ENCODE measurements at places on chromosomes 16 and 17.

GRCh38 chr16:8431783-8432182, 158.5 kb downstream of the TMEM114 start:
- DNase-seq: no peak

GRCh38 chr16:80459331-80459777, 81.4 kb upstream of the DYNLRB2 start:
- DNase-seq: no peak

DNA sequence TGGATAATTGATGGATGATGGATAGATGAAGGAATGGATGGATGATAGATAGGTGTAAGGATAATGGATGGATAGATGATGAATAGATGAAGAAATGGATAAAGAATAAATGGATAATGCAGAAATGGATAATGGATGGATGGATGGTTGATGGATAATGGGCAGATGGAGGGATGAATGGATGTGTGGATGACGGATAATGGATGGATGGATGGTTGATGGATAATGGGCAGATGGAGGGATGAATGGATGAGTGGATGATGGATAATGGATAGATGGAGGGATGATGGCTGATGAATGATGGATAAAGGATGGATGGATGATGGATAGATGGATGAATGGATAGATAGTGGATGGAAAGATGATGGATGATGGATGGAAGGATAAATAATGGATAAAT, 239.2 kb downstream of the KATNIP start:
- DNase-seq: no peak

DNA sequence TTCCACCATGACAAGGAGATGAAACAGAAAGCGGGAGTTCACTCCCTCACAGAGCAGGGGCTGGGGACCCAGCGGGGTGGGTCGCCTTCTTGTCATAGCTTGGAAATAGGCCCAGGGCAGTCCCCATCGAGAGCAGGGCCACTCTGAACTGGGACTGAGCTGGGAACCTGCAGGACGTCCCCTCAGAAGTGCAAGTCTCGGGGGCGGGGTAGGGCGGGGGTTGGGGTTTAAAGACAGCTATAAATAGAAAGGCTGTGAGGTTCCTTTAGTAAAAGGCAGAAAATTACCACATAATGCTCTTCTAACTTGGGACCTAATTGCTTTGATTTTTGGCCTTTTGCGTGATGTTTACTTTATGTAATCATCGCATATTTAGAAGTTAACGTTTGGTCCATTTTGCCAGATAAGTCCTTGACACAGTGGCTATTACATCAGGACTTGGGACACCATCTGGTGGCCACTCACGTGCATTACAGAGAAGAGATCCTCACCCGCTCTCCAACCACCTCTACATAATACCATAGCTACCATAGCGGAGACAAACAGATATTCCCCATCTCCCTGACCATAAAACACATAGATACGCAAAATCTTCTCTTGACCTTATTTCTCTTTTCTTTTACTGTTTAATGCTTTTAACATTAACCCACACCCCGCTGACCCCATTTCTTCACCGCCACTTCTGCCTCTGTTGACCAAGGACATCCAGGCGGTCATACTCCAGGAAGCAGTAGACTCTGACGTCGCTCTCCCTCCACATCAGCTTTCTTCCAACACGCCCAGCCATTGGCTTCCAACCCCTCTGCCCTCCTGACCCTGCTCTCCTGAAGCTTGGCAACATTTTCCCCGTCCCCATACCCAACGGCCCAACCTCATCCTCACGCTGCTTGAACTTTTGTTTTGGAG, 27.5 kb upstream of the PIK3R6 start:
- DNase-seq: no peak

DNA sequence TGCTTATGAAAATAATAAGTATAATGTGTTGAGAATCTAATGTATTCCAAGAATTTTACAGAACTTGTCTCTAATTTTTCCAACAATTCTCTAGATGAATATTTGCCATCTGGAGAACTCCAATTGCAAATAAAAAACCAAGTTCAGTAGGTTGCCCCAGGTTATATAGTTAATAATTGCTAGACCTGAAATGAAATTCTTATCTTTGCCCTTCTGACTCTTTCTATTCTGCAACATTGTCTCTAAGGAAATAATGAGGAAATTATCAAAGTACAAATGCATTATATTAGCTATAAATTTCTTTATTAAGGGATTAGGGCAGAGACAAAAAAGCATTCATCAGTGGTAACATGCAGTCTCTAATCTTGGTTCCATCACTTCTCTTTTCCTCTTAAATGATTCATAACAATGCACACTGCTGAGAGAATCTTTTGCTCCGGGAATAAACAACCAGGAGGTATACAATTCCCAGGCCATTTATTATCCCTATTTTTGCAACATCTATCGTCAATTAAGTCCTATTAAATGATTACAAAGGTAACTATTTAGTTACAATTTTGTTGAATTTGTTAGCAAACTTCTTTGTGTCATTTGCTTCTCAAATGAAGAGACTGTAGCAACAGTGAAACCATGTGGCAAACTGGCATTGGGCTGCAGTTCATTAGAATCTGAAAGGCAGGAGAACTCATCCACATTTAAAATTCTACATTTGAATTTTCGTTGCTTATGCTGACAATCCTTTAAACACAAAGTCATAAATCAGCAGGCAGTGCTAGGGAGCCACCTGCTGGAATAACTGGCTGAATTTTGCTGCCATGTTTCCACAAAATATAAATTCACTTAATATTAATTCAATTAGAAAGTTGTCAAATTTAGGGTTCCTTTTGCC, 349.6 kb downstream of the KIF2B start:
- no peak for DNase-seq

DNA sequence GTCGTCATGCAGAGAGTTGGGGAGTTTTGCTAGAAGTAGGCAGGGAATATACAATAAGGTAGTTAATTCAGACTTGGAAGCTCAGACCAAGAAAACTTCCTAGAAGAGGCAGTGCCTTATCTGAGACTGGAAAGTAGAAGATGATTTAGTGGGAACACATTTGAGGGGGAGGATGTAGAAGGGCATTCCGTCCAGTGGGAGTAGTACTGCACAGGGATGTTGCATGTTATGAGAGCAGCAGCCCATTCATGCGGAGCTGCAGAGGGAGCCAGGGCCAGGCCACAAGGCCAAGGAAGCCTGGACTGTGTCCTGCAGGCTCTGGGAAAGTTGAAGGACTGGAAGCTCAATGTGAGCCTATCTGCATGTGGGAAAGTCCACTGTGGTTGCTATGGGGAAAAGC, 344.5 kb upstream of the EEF2KMT start:
- DNase-seq: no peak

GRCh38 chr17:3949418-3949817, 14.8 kb downstream of the ATP2A3 start:
- no peak for DNase-seq

GRCh38 chr17:81814748-81815645, 11.0 kb downstream of the GCGR start:
- DNase-seq: peak; percentile 42

- DNase-seq: no peak
Measured at GRCh38 chr16:10652730-10653590, 41.8 kb downstream of the TEKT5 start.

- DNase-seq: no peak
Measured at GRCh38 chr16:25012525-25012991, 2.6 kb downstream of the ARHGAP17 start.

DNA sequence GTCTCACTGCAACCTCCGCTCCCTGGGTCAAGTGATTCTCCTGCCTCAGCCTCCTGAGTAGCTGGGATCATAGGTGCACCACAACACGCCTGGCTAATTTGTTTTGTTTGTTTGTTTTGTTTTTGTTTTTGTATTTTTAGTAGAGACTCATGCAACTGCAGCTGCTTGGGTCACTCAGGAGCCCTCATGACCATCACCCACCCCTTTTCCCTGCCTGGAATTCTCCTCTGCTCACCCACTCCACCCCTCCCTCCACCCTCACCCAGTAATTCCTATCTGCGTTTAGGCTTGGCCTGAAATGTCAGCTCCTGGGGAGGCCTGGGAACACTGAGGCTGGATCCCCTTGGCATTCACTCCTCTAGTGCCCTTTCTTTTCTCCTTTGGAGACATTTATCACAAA, 25.5 kb downstream of the TMEM92 start:
- DNase-seq: no peak

- DNase-seq: no peak
Measured at GRCh38 chr16:72865258-72865657, 182.7 kb downstream of the ZFHX3 start.

GRCh38 chr17:60065136-60065535, 13.6 kb downstream of the HEATR6 start:
- DNase-seq: no peak

DNA sequence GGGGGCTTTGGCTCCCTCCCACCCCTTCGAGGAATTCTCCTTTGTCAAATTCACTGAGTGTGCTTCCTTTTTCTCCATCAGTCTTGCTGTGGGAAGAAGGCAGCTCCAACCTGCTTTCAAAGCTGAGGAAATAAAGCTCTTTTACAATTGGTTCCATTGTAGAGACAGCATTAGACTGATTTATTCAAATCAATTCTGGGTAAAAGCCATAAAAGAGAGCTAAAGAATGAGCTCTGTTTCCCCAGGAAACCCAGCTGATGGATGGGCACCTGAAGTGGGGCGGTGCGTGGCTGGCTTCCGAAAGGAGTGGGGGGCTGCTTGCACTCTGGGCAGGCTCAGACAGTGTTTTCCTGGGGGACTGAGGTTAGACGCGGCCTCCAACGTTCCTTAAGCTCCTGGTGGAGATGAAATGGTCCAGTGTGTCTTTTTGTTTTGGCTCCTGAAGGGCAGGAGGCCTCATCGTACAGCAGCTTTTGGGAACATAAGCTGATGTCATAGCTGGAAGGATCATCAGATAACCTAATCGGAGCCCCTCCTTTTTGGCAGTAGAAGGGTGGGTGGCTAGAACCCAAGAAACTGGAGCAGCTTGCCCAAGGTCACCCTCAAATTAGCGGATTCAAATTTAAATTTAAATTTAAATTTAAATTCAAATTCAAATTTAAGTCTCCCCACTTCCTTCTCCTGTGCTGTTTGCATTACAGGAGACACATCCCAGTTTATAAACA, 128.5 kb upstream of the EEF2KMT start:
- no peak for DNase-seq

- DNase-seq: no peak
Measured at GRCh38 chr17:47703191-47703591, 9.2 kb downstream of the TBKBP1 start.

- no peak for DNase-seq
Measured at GRCh38 chr16:69145658-69146057, 13.2 kb downstream of the UTP4 start.

DNA sequence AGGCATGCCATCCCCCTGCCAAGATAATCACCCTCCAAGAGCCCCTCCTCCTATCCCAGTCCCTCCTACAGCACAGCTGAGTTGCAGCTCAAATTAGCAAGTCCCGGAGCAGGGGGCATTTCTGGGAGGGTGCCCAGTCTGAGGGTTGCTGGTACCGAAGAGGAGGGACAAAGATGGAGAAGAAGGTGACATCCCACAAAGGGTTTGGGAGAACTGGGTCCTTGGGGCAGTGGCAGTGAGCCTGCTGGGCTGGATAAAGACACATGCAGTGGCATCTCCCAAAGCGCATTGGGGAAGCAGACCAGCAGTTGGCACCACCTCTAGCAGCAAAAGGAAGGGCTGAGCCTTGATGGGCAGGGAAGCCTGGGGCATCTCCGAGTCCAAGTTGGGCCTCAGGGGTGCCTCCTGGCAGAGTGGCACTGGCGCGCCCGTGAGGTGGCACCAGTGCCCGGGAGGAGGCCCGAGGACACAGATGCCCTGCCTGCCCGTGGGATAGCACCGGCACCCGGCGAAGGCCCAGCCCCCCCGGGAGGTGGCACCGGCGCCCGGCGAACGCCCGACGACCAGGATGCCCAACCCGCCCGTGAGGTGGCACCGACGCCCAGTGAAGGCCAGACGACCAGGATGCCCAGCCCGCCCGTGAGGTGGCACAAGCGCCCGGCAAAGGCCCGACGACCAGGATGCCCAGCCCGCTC, 622 bp downstream of the TOM1L2 start:
- no peak for DNase-seq

DNA sequence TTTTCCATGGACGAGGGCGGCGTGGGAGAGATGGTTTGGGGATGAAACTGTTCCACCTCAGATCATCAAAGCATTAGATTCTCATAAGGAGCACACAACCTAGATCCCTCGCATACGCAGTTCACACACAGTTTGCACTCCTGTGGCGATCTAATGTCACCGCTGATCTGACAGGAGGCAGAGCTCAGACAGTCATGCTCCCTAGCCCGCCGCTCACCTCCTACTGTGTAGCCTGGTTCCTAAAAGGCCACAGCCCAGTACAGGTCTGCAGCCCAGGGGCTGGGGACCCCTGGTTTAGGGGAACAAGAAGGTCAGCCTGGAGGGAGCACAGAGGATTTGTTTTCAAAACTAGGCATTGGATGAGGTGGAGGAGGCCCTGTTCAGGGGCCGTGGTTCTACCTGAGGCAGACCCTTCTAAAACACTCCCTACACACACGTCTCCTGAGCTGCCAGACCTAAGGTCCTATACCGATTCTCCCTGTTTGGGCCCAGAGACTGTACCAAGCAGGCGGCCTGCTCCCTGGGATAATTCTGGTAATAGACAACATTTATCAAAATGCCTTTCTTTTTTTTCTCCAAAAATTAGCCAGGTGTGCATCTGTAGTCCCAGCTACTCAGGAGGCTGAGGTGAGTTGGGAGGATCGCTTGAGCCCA, 38.6 kb downstream of the AXIN2 start:
- DNase-seq: no peak

- no peak for DNase-seq
Measured at GRCh38 chr17:80612997-80613731, 68.5 kb downstream of the RPTOR start.

- no peak for DNase-seq
Measured at GRCh38 chr17:66748578-66748977, 86.3 kb upstream of the CACNG5 start.

- no peak for DNase-seq
Measured at GRCh38 chr17:68693466-68693865, 92.3 kb upstream of the FAM20A start.

GRCh38 chr17:76867578-76868175, 527 bp upstream of the MGAT5B start:
- DNase-seq: no peak

DNA sequence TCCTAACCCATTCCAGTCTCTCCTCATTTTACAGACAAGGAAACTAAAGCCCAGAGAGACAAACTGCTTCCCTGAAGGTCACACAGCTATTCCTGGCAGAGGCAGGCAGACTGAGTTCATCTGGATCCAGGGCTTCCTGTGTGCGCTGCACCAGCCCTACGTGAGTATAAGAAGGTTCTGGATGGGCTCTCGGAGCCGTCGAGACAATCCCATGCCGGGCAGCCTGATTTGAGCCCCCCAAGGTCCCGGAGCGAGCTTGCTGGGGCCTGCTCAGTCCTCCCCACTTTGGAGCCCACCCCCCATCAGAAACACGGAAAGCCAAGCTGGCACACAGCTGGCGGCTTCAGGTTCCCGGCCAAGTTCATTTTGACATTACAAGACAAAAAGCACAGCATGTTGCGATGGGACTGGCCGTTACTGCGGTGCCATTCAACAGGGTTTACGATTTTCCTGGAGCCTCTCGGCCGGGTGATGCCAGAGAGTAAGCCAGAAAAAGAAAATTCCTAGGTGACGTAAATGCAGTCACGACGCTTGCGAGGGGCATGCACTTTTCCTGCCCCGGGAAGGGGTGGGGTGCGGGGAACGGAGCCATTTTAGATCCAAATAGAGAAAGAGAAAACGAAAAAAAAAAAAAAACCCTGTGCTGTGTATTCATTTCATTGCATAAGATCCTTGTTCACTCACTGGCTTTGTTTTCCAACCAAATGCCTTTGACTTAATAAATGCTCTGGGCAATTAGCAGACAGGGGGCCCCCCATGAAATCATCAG, 167.1 kb upstream of the FOXF1 start:
- no peak for DNase-seq

GRCh38 chr16:87271256-87271655, 45.9 kb downstream of the C16orf95 start:
- DNase-seq: no peak

GRCh38 chr17:58382108-58382871, 30.3 kb upstream of the SUPT4H1 start:
- no peak for DNase-seq

Data from NCI-H1417 treated with DMSO at 0.1 percent for 48 hours (cell line).